ENCODE measurements at places on chromosomes 1 and 21.

DNA sequence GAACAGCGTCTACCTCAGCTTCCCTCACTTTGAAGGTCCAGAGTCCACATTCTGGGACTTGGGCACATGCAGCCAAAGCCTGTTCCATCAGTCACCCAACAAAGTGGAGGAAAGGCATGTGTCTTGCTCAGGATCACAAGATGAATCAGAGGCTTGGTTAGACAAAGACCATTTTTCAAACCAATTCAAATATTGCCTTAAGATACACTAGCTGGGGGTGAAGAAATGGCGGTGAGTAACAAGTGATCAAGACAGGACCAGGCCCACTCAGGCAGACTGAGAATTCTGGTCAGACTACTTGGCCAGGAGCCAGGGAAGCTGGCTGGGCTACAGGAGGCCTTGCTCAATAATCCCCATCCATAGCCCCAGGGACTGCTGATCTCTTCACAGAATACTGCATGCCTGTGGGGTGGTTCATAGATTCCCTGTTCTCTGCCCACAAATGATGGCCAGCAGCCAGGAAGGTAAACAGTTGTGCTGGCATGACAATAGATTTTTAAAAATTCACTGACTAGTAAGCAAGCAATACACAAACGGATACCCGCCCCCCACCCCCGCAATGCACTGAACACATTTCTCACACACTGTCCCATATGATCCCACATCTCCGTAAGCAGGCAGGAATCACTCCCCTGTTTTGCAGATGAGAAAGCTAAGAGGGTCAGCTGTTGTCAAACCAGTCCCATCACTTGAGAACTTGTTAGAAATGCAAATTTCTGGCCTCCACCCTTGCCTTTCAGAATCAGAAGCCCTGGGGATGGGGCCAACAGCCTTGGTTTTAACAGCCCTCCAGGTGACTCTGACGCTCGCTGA is 27.2 kb downstream of the ERI3 start:
- DNase-seq: peak; percentile 71

GRCh38 chr1:29986986-29987385 is 736.4 kb downstream of the MATN1 start:
- DNase-seq: no peak

DNA sequence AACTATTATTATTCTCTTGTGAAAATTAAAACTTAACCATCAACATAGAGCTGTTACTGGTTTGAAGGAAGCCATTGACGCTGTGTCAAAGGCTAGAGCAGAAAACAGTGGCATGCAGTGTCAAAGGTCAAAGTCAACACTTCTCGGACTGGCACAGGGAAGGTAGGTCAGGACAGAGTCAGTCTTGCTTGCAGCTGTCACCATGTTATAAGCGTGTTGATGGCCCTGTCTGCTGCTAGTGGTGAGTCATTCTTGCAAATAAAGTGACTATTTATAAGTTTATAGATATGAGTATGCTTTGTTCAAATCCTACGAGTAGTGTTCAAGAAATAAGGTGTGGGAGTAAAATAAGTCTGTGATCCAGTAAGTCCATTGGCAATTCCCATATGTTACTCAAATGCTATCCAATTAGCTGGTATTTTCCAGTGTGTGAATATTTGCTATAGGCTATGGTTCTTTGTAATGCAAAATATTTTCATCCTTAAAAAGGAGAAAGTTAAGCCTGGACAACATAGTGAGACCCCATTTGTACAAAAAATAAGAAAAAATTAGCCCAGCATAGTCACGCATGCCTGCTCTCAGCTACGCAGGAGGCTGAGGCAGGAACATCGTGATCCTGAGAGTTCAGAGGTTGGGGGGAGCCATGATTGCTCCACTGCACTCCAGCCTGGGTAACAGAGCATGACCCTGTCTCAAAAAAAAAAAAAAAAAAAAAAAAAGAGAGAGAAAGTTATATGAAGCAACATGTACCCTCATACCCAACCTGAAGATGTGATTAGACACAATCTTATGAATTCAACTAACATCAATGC is 26.3 kb upstream of the TINAGL1 start:
- DNase-seq: no peak

- DNase-seq: no peak
Measured at GRCh38 chr1:186559601-186560116, 98.7 kb upstream of the PDC start.

GRCh38 chr21:45332415-45332814 is 44.7 kb upstream of the POFUT2 start:
- DNase-seq: no peak

GRCh38 chr1:29145739-29146437 is 22.2 kb upstream of the TMEM200B start:
- DNase-seq: no peak

DNA sequence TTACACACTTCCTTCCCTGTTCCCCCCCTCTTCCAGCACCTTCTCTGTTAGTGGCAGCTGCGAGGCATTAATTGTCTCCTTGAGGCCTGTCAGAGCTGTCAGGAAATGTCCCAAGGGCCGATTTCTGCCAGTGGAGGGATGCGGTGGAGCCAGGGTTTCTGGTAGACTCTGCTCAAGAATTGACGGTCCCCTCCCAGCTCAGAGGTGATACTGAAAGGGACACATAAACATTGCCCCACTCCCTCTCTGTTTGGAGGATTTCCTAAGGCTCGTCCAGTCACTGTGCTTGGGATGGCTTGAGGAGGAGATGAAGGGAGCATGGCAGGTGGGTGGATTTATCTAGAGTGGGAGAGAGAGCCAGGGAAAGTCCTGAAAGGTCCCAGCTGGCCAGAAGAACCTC is 61.4 kb upstream of the CD34 start:
- no peak for DNase-seq

DNA sequence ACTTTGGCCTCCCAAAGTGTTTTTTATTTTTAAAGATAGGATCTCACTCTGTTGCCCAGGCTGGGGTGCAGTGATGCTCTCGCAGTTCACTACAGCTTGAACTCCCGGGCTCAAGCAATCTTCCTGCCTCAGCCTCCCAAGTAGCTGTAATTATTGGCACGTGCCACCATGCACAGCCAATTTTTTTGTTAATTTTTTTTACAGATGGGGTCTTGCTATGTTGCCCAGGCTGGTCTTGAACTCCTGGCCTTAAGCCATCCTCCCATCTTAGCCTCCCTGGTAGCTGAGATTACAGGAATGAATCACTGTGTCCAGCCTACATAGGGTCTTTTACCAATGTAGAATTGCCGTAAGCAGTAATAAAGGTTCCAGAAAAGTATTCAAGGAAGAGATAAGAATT is 49.1 kb upstream of the HP1BP3 start:
- no peak for DNase-seq

GRCh38 chr1:158681606-158682005 is 4.9 kb downstream of the SPTA1 start:
- DNase-seq: no peak

- DNase-seq: no peak
Measured at GRCh38 chr21:37119421-37120218, 46.6 kb downstream of the TTC3 start.

- DNase-seq: no peak
Measured at GRCh38 chr1:154788886-154789285, 81.2 kb downstream of the KCNN3 start.

DNA sequence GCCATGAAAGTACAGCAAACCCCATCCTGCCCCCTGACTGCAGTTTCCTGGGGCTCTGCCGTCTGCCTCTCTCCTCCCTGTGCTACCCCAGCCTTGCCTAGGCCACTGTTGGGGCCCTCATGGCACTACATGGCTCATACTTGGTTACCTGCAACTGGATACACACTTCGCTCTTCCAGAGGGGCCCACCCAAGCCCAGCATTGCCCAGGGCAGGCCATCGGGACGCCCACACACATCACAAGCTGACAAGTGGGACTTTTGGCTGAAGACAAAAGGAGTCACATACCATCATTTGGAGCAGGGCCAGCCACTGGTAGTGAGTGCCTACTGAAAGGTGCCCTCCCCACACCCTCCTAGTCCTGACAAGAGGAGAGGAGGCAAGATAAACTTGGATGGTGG is 82.8 kb downstream of the CD247 start:
- DNase-seq: no peak

DNA sequence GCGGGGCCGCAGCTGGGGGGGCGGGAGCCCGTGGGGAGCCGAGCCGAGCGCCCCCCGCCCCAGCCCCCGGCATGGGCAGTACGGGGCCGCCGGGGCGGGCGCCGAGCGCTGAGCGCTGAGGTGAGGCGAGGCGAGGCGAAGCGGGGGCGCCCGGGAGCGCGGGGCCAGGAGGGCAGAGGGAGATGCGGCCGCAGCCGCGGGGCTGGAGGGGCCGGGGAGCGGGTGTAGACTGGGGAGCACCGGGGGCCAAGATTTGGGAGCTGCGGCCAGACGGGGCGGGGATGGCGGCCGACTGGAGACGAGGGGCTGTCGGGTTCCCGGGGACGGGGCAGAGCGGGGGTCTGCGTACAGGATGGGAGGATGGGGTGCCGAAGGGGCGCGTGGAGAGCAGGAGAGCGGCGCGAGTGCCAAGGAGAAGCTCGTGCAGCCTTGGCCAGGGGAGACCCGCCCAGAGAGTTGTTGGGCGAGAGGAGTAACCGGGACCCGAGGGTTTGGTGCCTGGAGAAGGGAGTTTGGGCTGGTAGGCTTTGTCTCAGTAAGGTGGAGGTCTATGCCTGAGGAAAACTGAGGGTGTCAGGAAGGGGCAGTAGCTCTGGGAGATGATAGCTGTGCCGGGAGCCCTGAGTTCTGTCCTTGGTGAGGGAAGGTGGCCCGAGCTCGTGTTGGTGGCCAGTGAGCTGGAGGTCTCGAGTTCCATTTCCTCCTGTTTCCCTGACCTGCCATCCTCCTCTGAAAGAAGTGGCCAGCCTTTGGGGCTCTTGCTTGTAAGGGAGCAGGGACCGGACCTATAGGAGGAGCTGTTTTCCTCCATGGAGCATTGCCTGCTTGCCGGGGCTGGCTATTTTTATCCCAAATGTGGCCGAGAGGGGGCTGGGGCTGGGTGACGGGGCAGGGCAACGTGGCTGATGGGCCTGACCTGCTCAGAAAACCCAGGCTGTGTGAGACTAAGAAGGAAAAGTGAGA is 539 bp downstream of the ATP8B2 start:
- DNase-seq: peak; percentile 90

DNA sequence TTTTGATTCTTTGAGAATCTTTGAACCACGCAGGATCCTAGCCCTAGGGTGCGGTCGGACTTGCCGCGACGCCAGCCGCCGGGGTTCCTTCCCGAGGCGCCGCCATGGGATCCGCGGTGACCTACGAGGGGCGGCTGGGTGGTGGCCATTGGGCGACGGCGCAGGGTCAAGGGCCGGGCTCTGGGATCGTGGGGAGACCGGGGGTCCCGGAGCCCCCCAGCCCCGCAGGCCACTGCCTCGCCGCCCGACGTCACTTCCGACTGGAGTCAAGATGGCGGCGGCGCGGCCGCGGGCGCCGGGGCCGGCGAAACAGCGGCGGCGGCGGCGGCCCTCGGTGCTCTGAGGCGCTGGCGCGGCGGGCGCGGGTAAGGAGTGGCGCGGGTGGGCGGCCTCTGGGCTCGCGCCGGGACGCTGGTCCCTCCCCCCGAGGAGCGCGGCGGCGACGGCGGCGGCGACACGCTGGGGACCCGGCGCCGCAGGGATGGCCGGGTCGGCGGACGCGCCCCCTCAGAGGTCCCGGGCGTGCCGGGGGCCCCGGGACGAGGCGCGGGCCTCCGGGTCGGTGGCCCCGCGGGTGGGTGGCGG is at the start of gene PRDM2:
PRDM2 (plus strand) TSS at position 253 of the 585 bp plus-strand sequence. CDS start 15,418 bp downstream, outside the sequence.
- peak; percentile 88 for DNase-seq

GRCh38 chr1:3560251-3560871 is 50.9 kb downstream of the MEGF6 start:
- no peak for DNase-seq

DNA sequence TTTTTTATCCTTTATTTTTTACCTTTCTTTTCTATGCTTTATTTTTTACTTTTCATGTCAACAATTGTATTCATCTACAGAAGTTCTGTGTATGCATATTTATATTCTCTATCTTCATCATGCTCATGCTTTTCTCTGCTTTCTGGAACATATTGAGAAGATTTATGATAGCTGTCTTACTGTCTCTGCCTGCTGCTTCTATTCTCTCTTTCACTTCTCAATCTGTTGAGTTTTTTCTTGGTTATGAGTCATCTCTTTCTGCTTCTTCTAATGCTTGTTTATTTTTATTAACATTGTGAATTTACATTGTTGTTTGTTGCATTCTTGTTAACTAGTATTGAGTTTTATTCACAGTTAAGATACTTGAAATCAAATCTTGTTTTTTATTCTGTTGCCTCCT is 22.6 kb downstream of the F5 start:
- no peak for DNase-seq

GRCh38 chr1:221503268-221503667 is 238.6 kb downstream of the DUSP10 start:
- no peak for DNase-seq

DNA sequence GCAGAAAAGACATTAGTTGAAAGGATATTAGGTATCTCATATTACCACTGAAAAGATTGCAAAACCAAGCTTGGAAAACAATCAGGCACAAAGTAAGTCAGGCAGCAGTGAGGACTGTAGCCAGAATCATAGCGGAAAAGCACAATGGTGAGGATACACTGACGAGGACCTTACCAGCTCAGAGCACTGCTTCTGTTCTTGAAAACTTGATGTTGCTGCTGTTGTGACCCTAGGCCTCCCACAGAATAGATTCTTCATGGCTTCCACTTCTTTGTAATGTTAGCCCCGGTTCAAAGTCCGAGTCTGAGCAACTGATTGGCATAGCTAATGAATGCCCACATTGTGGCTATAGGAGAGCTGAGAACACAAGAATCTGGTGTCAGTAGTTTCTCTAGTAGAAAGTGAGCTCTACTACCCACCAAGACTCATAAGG is 45.2 kb upstream of the LRRC8C start:
- DNase-seq: no peak

- DNase-seq: no peak
Measured at GRCh38 chr1:100528871-100529270, 9.1 kb upstream of the GPR88 start.

- no peak for DNase-seq
Measured at GRCh38 chr1:193408782-193409293, 222.4 kb upstream of the B3GALT2 start.

DNA sequence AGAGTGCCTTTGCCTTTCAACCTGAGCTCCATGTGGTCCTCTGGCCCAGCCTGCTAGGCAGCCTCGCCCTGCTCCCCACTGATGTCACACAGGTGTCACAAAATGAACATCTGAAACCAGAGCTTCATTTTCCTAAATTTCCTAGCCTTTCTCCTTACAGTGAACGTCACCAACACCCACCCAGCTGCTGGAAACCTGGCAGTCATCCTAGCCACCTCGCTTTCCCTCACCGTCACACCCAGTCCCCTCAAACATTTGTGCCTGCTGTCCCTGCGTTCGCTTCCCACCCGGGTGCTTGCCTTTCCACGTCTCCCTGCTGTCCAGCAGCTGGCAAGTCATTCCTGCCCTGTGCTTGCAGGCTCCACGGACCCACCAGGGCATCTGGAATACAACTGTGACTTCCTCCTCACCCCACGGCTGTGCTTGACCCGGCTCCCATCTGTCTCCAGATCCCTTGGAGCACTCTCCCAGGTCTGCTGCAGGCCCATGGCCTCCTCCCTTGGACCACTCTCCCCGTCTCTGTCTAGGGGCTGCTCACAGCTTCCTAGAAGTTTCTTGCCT is 23.5 kb downstream of the ADARB1 start:
- no peak for DNase-seq
